ENCODE measurements at places on chromosomes 5 and 9.

- no peak for DNase-seq
These were observed 6.2 kb downstream of the CACFD1 start for GRCh38 chr9:133465984-133466383.

GRCh38 chr5:56717253-56717987, 97.9 kb upstream of the MAP3K1 start:
- DNase-seq, result no peak

DNA sequence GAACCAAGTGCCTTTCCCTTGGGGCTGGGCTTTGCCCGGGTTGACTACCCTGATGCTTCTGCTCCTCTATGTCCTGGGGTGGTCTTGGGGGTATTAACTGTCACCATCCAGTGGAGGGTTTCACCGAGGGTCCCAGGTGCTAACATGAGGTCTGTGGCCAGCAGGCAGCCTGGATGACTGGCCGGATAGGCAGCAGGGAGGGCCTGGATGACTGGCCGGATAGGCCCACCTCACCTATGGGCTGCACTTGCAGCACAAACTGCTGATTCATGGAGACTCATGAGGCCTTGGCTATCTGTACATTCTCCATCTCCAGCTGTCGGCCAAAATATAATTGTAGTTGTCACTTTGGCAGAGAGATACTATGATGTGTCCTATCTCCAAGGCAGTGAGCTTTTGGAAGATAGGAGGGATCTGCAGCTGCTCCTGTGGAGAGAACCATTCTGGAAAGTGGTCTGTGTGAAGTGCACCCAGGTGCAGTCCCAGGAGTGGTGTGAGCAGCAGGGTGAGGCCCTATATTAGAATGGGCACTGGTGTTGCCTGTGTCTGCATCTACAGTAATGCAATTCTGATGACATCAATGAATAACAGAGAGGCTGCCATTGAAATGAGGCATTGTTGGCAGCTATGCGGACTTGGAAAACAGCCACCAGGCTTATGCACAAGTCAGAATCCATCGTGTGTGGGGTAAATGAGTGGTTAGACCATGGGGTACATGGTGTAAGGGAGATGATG, 26.3 kb upstream of the CDKN2AIPNL start:
- no peak for DNase-seq

DNA sequence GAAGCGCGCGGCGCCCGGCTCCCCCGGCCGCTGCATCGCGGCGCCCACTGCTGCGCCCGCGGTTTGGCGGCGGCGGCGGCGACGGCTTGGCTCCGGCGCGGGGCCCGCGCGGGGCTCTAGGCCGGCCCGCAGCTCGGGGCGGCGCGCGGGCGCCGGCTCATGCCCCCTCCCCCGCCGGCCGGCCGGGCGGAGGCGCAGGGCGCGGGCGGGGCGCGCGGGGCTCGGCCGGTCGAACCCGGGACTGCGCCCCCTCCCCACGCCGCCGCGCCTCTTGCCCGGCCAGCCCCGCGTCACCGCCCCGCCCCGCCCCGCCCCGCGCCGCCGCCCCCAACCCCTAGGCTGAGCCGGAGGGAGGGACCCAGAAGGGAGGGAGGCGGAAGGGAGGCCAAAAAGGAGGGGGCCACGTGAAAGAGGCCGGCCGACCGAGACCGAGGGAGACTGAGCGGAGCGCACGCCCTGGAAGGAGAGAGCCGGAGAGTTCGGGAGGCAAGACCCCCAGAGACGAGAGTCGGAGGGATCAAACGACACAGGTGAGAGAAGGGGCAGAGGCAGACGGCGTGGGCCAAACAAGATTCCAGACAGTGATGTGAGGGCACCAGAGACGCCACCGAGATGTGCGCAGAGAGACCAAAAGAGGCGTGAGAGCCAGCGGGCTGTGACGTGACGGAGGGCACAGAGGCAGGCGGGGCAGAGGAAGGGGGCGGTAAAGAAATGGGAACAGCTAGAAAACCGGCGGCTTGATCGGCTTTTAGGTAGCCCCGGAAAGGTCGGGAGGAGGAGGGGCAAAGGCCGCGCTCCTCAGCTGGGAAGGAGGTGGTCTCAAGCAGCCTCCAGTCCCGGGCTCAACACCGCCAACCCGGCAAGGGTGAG, at the start of gene BARX1:
BARX1 (minus strand) TSS at position 245 of the 870 bp plus-strand sequence; CDS start at position 36, 209 bp downstream.
- peak; percentile 72 for DNase-seq
